ENCODE measurements at places on chromosomes 4 and X.

- no peak for DNase-seq
Measured at GRCh38 chr4:173860094-173860493, 330.1 kb upstream of the HAND2 start.

- no peak for DNase-seq
Measured at GRCh38 chr4:111040904-111041303, 418.0 kb upstream of the PITX2 start.

- DNase-seq, result no peak
Measured at GRCh38 chr4:158259955-158260575, 49.8 kb downstream of the TMEM144 start.

DNA sequence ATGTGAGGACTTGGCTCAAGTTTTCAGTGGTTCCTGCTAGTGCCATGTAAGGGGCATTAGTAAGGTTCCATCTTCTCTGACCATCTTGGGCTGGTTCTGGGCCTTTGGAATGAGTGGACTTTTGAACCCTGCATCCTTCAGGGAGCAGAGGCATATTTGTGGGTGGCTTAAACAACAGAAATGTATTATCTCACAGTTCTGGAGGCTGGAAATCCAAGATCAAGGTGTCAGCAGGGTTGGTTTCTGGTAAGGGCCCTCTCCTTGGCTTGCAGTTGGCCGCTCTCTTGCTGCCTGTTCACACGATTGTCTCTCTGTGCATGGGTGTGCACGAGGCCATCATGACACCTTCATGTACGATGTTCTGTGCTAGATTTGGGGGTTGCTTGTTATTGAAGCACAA lies 21.3 kb downstream of the CCKAR start:
- DNase-seq, result no peak

- no peak for DNase-seq
Measured at GRCh38 chrX:119055687-119056086, 17.1 kb upstream of the CT47C1 start.

- DNase-seq, result no peak
Measured at GRCh38 chr4:112674376-112674775, 37.4 kb downstream of the LARP7 start.

DNA sequence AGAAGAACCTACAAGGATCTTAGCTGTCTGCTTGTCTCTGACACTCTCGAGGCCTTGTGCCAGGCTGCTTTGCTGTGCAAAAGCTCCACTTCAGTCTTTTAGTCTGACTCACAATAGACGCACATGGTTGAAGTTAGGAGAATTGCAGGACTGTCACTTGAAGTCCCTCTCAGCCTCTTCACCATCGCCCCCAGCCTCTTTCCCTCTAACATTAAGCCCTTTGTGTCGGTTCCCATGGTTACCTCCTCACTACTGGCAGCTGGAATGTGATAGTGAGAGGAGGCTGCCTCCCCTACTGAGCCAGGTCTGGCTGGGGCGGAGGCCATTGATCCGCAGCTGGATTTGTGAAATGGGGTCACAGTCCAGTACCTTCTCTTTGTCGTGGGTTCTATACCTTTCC lies 201.8 kb downstream of the SOWAHB start:
- no peak for DNase-seq

All from non-pigmented ciliary epithelial cell (primary cell).